ENCODE measurements at places on chromosomes 5 and 9.
A peak's percentile ranks its signal among the peaks of the same experiment; 100 is the strongest.

DNA sequence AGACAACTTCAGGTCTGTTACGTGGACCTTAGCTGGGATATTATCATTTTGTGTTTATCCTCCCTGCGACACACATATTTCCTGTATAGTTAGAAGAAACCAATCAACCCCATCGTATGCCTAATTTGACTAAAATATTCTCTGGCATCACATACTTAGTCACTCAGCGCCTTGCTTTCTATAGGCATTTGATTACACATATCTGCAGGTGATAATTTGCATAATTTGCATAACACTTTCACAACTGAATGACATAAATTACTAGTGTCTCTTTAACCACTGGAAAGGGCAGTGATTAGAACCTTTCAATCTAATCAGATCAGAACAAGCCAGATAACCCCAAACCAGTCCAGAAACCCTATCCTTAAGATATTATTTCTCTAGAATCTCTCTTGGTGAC is 390.2 kb downstream of the TLR4 start:
- no peak for DNase-seq

DNA sequence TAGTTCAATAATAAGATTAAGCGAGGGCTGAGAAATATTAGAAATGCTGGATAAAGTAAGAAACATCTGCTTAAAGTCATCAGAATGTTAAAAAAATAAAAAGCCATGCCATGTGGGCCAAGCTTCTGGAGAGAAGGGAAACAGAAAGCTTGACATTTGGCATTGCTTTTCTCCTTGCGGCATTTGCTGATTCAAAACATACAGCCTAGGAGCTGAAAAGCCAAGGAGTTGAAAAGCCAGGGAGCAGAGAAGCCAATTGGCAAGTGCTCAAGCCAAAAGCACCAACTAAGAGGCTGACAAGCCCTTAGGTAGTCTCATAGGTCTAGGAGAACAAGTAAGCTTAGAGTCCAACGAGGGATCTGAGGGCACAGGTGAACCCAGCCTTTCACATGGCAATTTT is 754.3 kb downstream of the TLE4 start:
- DNase-seq: no peak

GRCh38 chr5:108148715-108149139 is 233.2 kb downstream of the FBXL17 start:
- DNase-seq: peak; percentile 9

DNA sequence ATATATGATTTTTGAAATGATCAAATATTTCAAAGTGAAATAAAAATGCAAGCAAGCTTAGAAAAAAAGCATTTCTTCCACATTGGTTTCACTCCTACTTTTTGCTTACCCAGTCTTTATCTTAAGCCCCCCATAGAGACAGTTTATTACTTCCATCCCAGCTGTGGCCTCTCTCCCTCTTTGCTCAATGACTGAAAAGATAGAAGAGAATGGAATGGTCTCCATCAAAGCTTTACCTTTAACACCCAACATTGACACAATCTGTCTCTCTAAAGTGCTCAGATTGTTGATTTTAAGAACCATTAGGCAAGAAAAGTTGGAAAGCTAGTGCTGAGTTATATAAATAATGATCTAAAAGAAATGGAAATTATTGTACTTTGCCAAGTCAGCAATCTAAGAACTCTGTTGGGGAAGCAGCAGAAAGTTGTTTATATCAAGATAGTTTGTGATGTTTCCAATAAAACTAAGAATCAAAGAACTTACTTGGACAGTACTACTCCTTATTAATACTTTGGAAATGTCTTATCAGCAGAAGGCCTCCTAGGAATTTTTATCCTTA is 277.5 kb upstream of the NREP start:
- DNase-seq: no peak

Data from Daoy (cell line).